ENCODE measurements at places on chromosomes 3 and 15. TPM values are rescaled to one million over a fixed set of nuclear protein-coding genes. Genes with fewer than 3 reads are reported as not detected.

GRCh38 chr3:49260806-49261324 lies 16.2 kb downstream of the C3orf62 start:
- DNase-seq: no peak

GRCh38 chr15:62647202-62647842 lies 395.2 kb upstream of the TPM1 start:
- no peak for DNase-seq

Gene LRRC31
- polyA plus RNA-seq: not detected

Gene ZNF502
- polyA plus RNA-seq: 2.4 TPM

Data from naive thymus-derived CD8-positive, alpha-beta T cell (primary cell).